Small intestine (tissue), 16 donors: ENCODE measurements at places on chromosomes 4 and X. TPM values are rescaled to one million over a fixed set of nuclear protein-coding genes. Genes with fewer than 3 reads are reported as not detected.

DNA sequence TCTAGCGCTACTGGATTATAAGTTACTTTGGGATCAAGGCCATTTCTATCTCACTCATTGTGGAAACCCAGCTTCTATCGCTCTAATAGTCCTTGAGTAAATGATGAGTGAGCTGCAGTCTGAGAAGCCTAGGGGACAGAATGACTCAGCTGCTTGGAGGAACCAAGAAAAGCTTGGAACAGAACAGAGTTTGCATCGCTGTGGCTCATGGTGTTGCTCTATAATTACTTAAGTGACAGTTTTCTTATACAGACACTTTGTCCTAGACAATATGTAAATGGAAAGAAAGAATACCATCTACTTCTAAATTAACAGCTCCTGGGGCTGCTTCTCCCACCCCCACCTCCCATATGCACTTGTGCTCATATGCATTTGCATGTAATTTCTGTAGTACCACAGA is 156.9 kb downstream of the SLIT2 start:
- no peak overlapping the region for H3K27ac ChIP-seq
- no peaks in the 10 kb centered on the region for H3K27me3 ChIP-seq
- H3K4me1 ChIP-seq = no peaks in the 10 kb centered on the region
- H3K4me3 ChIP-seq = no peak overlapping the region
- DNase-seq = no peak

DMRTC1 gene
- polyA plus RNA-seq = not detected

CDK16 gene
- polyA plus RNA-seq = 48.9 TPM

TEX13C gene
- polyA plus RNA-seq = not detected

DNA sequence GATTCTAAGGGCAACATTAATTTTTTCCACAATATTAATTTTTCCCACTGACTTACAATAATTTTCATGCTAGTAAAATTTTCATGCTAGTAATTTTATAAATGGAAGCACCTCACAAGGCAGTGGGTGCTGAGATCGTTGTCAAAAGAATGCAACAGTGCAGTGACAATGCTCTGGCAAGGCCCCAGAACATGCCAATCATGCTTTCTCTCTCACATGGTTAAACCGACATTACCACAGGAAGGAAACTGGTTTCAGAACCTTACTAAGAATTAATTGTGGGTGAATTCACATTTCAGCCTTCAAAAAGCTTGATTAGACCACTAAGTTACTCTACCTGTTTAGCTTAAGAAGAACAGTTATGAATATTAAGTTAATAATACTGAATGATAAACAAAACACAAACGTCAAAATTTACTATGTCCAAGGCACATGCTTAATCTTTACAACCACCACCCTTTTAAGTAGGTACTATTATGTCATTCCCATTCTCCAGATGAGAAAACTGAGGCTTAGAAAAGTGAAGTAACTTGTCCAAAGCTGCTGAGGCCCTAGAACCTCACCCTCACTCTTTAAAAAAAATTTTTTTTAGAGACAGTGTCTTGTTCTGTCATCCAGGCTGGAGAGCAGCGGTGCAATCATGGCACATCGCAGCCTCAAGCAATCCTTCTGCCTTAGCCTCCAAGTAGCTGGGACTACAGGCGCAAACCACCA is 10.0 kb upstream of the OPHN1 start:
- no peak for DNase-seq
- no peak overlapping the region for H3K27ac ChIP-seq
- no peaks in the 10 kb centered on the region for H3K4me1 ChIP-seq
- H3K4me3 ChIP-seq = no peak overlapping the region
- H3K27me3 ChIP-seq = no peaks in the 10 kb centered on the region

CDX4 gene
- not detected for polyA plus RNA-seq

USP17L28 gene
- not detected for polyA plus RNA-seq

DNA sequence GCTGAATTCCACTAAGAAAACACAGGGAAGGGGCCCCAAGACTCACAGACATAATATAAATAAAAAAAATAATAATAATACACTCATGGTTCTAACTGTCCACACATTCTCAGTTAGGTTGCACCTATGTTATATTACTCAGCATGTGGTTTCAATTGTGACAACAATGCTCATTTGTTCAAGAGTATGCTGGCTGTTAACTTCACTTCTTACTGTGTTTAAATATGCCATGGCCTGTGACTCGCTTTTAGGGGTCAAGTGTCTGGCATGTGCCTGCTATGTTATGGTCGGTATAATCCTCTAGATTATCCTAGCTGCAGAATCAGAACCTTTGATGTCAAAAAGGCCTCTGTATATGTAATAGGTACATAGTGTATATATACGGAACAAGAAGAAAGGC is 324.8 kb upstream of the INTU start:
- H3K27me3 ChIP-seq = no peaks in the 10 kb centered on the region
- H3K27ac ChIP-seq = no peak overlapping the region
- no peak for DNase-seq
- H3K4me1 ChIP-seq = no peaks in the 10 kb centered on the region
- no peaks in the 10 kb centered on the region for H3K36me3 ChIP-seq
